ENCODE measurements at places on chromosomes 5 and 9.
A peak's percentile ranks its signal among the peaks of the same experiment; 100 is the strongest.

DNA sequence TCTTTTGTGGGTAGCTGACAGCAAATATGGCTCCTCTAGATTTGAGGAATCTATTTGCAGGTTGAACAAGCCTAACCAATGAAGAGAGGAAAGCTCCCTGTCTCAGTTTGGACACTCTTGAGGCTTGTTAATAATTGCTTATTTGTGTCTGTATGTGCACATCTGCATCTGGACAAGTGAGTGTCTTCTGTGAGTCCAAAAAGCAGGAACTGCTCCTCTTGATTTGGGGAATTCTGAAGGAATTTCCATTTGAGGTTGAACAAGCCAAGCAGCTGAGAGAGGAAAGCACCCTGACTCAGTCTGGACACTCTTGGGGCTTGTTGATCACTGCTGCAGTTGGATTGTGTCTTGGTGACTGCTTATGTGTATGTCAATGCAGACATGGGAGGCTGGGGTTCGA, 211.6 kb downstream of the DTWD2 start:
- no peak for DNase-seq

DNA sequence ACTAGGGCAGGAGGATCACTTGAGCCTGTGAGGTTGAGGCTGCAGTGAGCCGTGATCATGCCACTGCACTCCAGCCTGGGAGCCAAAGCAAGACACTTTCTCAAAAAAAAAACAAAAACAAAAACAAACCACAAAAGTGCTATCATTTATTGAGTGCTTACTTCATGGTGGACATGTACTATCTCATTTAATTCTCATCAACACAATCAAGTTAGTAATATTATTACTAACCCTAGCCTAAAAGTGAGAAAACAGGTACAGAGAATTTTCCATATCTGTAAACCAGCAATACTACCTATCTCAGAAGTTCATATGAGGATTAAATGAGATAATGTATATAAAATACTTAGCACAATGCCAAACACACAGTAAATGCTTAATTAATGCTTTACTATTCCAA, 85.8 kb downstream of the MAPKAP1 start:
- DNase-seq = no peak

GRCh38 chr9:77926371-77926878, 105.2 kb downstream of the GNAQ start:
- peak; percentile 64 for DNase-seq

DNA sequence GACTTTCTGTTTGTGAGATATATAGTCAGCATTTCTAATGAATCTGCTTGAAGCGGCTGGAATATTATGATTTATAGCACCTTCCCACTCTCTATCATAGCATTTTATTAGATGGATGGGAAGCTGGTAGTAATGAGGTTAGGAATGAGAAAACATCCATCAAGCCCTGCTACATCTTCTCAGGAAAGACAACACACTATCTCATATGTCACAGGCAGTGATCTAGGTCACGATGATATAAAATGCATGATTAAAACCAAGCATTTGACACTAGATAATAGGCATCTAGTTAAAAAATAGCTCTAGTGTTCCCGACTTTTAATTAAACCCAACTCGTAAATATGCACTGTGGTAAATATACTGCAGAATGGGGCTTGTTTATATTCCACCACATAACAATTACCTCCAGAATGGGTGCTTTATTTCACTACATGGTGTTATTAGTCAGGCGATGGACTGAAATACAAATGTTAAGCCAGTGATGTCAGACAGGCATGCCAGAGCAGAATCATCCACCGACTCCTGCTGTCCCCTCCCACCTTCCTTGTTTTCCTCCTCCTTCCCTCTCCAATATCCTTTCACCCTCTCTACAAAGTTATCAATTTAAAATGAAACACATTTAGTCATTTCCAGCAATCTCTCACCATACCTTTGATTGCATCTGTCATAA, 286.8 kb downstream of the SPATA31D1 start:
- no peak for DNase-seq

DNA sequence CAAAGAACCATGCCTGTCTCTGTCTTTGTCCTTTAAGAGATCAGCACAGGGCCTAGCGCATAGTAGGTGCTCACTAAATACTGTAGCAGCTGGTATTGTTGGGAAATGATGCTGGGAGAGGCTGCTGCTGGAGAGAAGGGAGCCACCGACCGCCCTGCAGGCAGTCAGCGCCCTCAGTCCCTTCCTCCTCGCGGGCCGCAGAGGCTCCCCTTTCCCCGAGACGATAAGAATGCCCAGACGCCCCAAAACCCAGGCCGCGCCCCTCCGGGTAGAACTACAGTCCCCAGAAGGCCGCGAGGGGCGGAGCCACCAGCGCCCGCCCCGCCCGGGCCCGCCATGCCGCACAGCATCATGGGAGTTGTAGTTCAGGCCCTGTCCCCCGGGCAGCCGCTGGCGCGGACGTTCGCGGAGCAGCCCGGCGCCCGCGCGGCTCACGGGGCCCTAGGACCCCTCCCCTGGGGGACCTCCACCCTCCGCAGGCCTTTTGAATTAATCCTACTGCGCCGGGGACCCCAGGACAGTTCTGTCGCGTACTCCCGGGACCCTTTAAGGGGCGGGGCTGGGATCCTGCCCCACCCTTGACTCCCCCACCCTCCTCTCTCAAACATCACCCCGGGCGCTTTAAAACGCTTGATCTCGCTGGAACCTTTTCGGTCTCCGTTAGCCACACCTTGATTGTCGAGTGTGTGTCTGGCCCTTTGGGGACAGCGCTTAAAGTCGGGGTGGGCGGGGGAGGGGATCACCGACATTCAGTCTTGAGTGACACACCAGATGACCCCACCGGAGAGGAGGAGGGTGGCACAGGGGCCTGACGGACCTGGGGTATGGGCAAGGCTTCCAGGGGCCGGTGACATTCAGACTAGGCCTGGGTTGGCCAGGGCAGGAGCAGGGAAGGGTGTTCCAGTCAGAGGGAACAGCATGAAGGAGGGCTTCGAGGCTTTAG, 24.8 kb upstream of the IER5L start:
- peak; percentile 78 for DNase-seq

- DNase-seq = no peak
Observed at GRCh38 chr5:138635708-138636107, 60.5 kb upstream of the HSPA9 start.

DNA sequence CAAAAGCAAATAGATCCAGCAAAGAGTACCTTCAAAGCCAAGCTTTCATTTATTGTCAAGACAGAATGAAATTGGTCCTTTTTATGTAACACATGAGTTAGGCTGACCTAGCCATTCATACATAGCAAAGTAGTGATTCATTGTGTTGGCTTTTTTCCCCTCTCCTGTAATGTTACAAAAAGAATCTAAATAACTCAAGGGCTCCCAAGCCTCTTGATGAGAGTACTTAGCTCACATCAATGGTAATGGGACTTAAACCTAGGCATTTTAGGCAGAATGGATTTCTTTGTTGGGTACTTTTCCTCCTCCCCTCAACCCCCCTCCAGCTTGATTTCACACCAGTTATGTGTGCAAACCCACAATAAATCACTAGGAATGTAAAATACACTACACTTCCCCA, 123.7 kb downstream of the EBF1 start:
- peak; percentile 16 for DNase-seq

- DNase-seq = no peak
Observed at GRCh38 chr5:59257488-59258400, 635.8 kb downstream of the PDE4D start.

DNA sequence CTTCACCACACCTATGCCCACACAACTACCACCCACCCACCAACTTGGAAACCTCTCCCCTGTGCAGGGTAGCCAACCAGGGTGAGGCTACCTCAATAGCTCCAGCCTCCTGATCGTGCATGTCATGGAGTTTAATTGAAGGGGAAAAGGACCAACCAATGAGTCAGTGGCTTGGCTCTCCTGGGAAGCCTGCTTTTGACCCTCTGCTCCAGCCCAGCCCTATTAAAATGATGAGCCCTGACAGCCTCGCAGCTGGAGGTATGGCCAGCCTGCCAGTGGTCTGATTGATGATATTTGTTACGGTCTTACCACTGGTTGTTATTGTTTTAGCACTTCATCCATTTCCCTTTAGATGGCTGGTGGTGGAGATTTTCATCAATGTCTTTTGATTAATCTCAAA, 280.4 kb downstream of the SH3GL2 start:
- no peak for DNase-seq

DNA sequence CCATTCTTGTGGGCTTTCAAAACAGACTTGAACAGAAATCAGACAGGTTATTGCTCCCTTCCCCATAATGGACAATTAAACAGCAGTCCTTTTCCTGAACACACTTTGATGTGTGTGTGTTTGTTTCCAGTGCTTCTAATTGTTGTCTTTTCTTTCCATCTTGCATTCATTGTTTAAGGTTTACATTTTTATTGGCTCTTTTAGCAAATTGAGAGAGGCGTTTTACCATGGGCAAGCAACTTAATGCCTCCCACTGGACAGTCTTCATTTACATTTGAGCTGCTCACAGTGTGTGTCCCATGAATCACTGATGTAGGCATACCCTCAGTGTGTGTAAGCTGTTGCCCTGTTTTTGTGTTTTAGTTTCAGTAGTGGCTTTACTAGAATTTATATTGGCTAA, 25.0 kb downstream of the WDR36 start:
- no peak for DNase-seq

DNA sequence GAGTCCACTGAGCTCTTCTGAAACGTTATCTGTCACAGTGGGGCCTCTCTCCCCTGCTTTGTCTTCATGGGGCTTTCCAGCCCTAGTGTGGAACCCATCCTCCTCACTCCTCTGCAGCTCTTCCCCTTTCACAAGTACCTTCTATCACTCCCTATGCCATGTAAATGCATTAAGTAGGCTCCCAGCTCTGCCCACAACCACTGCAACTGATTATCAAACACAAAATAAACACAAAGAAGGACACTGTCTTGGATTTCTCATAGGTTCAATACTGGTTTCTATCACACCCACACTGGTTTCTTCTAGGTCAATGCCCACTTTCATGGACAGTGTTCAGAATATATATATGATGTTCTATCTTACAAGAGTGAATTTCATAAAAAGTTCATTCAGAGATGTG, 139.4 kb downstream of the GNAQ start:
- DNase-seq = no peak

GRCh38 chr5:88660264-88660946, 222.6 kb downstream of the MEF2C start:
- DNase-seq = peak; percentile 39

- no peak for DNase-seq
Observed at GRCh38 chr5:73793911-73794310, 167.9 kb downstream of the ARHGEF28 start.

DNA sequence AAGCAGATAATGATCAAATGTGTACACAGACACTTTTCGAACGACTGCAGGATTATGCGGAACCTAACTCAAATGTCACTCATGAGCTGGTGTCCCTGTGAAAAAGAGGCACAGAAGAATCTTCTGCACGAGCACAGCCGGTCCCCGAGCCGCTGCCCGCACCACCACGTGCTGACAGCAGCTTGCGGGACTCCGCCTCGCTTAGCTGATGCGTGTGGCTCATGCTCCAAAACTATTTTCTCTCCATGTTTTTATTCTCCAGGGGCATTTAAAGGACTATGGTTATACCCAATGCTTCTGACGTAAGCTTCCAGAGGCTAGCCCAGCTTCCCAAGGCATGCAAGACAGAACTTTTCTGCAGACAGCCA, 9.5 kb downstream of the SEC16A start:
- no peak for DNase-seq

DNA sequence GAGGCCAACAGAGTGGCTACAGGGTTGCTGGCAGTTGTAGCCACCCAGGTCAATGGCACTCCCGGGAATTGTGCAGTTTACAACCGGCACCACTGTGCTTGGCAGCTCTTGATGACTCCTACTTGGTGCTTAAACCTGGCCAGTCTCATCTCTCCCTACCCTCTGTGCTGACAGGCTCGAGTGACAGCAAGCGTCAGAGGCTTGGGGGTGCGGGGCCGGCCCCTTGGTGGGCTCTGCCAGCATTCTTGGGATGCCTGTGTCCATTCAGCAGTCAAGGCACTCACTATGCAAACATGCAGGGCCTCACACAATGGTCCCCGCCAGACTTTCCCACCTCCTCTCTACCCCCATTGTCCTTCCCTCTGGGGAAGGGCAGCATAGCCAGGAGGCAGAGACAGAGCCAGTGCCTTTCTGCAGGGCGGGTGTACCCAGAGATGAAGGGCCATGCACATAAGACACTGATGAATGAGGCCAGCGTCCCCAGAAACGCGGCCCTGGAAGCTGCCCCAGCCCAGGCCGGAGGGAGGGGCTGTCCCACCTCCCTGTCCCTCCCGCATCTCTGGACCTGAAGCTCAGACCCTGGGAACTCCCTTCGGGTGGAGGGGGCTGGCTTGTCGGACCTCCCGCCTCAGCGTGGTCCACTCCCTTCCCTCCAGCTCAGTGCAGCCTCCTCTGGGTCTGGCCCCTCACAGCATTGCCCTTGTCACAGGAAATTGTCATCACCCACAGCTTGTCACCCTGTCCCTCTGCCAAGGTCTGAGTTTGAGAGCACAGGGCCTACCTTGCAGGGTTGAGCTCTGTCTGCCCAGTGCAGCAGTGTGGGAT, 26.4 kb upstream of the NOTCH1 start:
- DNase-seq = peak; percentile 72

DNA sequence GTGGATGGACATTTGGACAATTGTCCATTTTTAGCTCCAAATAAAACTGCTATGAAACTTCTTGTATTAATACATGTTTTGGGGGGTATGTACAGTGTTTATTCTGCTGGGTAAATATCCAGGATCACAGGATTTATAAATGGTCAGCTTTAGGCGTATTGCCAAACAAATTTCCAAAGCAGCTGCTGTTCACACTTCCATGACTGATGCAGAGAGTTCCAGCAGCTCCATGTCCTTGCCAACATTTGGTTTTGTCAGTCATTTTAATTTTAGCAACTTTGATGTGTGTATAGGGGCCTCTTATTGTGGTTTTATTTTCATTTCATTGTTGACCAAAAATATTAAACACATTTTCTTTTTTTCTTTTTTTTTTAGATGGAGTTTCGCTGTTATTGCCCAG, 9.8 kb upstream of the SUSD1 start:
- DNase-seq = no peak

- DNase-seq = no peak
Observed at GRCh38 chr9:129781131-129781530, 21.9 kb upstream of the TOR1B start.

DNA sequence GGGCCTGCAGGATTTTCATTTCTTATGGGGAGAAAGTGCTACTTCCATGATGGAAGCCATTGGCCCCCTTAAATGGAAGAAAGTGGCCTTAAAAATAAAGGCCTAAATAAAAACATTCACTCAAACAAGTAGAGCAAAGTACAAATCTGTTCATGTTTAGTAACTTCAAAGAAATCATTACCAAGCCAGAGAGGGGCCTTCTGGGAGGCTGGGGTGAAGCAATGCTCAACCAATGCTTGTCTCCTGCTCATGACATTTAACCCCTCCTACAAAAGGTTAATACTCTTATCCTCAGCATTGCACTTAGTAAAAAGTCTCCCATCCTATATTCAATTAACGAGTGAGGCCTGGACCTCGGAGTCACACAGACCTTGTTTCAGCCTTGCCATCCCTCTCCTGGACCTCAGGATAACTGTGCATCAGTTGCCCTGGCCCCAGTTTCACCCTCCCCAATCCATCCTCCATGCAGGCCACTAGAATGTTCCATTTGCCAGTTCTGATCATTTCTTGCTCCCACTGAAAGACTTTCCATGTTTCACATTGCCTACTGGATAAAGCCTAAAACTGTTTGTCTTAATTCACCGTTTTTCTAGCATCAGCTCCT, 36.9 kb upstream of the ALDH1B1 start:
- DNase-seq = no peak

- no peak for DNase-seq
Observed at GRCh38 chr9:68777070-68777763, 72.2 kb downstream of the PIP5K1B start.

- peak; percentile 61 for DNase-seq
Observed at GRCh38 chr5:1099926-1100663, 11.8 kb downstream of the SLC12A7 start.

GRCh38 chr5:74201334-74202081, 439.0 kb downstream of the ENC1 start:
- peak; percentile 32 for DNase-seq

All from mesenchymal stem cell (in vitro differentiated cells and primary cell).